Uterus (tissue), 4 donors: ENCODE measurements at places on chromosomes 3 and 15.

DNA sequence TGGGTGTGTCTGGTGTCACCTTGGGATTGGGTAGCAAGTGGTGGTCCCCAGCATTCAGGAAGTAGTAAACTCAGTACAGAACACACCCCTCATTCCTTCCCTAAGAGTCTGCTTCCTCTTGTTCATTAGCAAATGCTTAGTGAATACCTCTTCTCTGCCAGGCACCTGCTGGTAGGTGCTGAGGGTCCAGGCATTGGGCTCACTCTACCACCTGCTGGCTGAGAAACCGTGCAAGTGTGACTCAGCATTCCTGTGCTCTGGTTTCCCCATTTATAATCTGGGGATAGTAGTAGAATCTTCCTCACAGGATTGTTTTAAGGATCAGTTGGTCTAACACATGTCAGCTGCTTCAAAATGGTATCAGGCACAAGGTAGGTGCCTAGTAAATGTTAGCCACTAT lies 4.8 kb downstream of the SHF start:
- no peak overlapping the region for H3K27ac ChIP-seq
- no peaks in the 10 kb centered on the region for H3K27me3 ChIP-seq
- H3K36me3 ChIP-seq = no peaks in the 10 kb centered on the region
- H3K4me3 ChIP-seq = no peak overlapping the region
- no peaks in the 10 kb centered on the region for H3K4me1 ChIP-seq

DNA sequence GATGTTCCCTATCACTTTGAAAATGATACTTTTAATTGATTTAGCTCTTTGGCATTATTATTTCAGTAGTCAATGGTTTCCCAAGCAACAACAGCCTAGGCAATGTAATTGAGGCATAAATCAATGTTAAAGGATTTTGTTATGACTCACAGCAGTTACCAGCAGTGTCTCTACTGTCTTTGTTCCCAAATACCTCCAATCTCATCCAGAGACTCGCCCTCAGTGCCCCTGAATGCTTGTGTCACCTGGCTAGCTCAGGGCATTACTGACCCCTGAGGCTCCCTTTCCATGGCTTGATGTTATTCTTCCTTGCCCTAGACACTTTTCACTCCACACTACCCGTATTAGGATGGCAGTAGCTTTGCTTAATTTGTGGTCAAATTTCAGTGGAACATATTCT lies 227.2 kb downstream of the SQOR start:
- H3K4me3 ChIP-seq = no peak overlapping the region
- no peak overlapping the region for H3K27ac ChIP-seq
- no peak for DNase-seq
- H3K36me3 ChIP-seq = no peaks in the 10 kb centered on the region
- no peaks in the 10 kb centered on the region for H3K4me1 ChIP-seq

DNA sequence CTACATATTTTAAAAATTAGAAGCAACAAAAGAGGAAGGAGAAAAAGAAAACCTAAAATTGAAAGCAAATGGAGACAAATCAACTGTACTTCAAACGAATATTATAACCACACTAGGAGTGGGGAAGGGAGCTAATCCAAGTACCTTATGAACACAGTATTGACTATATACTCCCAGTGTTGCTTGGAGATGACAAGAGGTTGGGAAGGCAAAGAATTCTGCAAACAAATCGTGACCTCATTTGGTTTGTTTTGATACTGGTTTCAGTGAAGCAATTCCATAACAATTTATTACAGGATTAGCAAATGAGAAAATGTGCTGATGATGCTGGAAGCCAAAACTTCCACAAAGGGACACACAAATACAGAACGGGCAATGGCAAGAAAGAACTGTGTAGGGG lies 268.1 kb downstream of the ULK4 start:
- no peak overlapping the region for H3K4me3 ChIP-seq
- no peaks in the 10 kb centered on the region for H3K36me3 ChIP-seq
- no peaks in the 10 kb centered on the region for H3K4me1 ChIP-seq
- DNase-seq = no peak
- no peaks in the 10 kb centered on the region for H3K27me3 ChIP-seq
- H3K27ac ChIP-seq = no peak overlapping the region

DNA sequence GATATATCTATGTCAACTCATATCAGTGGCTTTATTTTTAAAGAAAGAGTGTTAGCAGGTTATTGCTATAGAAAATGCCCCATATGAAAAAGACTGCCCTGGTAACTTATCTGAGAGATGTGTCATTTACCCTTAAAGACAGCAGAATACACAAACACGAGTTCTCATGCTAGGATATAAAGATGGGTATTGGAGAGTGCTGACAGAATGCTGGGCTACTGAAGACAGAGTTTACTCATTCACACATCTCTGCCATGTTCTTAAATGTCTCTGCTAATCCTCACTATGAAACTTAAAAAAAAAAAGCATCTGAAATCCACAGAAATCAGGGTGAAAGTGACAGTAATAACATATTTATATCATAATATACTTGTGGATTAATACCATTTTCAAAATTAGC lies 126.7 kb downstream of the FOXP1 start:
- no peak overlapping the region for H3K27ac ChIP-seq
- no peak overlapping the region for H3K4me3 ChIP-seq
- H3K27me3 ChIP-seq = no peaks in the 10 kb centered on the region
- H3K4me1 ChIP-seq = no peaks in the 10 kb centered on the region
- no peaks in the 10 kb centered on the region for H3K36me3 ChIP-seq

DNA sequence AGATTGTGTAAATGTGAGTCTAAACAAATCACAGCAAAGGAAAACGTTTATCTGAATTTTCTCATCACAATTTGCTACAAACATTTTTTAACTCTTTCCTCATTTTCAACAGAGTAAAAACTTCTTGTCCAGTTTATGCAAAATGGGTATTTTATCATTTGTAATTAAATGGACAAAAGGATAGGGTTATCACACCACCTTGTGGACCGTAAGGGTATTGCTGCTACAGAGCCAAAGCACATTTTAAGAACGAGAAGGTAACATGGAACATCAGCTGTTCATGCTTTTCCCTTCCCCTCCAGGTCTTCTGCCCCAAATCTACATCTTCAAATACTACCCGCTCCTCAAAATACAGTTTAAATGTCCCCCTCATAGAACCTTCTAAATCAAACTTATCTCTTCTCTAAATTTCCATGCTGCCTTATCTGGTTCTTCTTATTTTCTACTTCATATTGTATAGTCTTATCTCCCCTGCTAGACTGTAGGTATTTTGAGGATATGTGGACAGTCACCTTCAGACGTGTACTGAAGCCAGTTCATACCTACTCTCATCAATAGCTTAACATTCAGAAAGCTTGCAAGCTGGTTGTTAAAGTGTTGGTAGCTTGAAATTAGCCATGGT lies 12.8 kb upstream of the SETMAR start:
- no peak overlapping the region for H3K27ac ChIP-seq
- no peak overlapping the region for H3K4me3 ChIP-seq
- H3K36me3 ChIP-seq = no peaks in the 10 kb centered on the region
- DNase-seq = no peak
- no peaks in the 10 kb centered on the region for H3K4me1 ChIP-seq
